Activated naive CD8-positive, alpha-beta T cell treated with anti-CD3 and anti-CD28 coated beads, Interleukin-2, amount 50 U/mL, for 24 hours (primary cell): ENCODE measurements at places on chromosomes 1 and 21.

DNA sequence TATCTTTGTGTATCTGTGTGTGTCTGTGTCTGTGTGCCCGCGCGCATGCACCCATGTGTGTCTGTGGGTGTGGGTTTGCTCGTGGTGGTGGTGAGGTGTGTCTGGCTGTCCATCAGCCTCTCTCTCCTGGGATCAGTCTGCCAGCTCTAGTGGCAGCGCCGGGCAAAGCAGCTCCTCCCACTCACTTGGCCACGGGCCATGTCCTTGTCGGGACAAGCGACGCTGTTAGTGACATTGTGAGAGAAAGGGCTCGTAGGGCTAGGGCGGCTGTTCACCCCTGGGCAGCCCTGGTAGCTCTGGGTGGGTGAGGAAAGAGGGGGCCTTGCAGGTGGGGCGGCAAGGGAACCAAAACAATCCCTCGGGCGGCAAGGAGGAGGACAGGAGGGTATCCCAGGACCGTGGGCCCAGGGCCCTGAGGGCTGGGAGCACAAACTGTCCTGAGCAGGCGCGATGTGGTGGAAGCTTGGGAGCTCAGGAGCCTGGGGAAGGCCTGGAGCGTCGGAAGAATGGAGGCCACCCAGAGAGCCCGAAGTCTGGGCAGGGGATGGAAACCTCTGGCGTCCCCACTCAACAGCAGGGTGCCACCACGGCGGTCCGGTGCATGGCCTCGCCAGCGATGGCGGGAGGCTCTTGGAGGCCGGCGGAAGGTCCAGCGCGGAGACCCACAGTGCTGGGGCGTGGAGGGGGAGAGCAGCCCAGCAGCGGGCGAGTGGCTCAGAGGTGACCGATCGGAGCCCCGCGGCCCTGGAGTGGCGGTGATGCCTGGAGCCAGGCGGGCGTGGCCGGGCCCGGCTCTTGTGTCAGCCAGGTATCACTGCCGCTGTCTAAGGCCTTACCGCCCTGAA is 140.5 kb downstream of the LIPI start:
- DNase-seq, result no peak

- no peak for DNase-seq
Measured at GRCh38 chr1:167186771-167187170, 33.9 kb upstream of the POU2F1 start.

GRCh38 chr1:52814465-52814864 is 28.1 kb upstream of the ZYG11A start:
- DNase-seq, result no peak

DNA sequence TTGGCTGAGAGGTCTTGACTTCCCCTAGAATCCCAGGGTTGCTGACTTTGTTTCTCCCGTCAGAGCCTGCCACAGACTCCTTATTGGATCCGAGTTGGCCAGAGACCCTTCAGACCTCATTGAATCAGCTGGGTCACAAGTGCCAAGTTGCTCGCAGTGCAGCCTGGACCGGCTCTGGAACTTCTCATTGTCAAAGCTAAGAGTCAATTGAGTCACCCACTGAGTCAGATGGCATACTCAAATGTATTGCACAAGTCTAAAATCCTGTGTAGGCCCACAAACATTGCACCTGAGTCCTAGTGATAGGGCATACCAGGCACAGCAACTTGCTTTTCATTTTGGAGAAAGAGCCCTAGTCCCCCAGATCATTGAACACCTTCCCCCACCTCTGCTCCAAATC is 20.4 kb upstream of the SCAF4 start:
- no peak for DNase-seq

- DNase-seq, result no peak
Measured at GRCh38 chr1:17350928-17351446, 21.0 kb upstream of the PADI6 start.
